Inflammatory macrophage treated with lipopolysaccharide for 4 hours (primary cell): ENCODE measurements at places on chromosomes 11 and 22.

GRCh38 chr22:43988116-43988820, 33.0 kb downstream of the SAMM50 start:
- no peak for DNase-seq

GRCh38 chr22:36510384-36510783, 3.5 kb upstream of the FOXRED2 start:
- no peak for DNase-seq

- DNase-seq, result peak; percentile 50
Observed at GRCh38 chr22:44080936-44081861, 57.1 kb downstream of the PARVB start.

GRCh38 chr11:115637599-115638241, 133.5 kb upstream of the CADM1 start:
- no peak for DNase-seq
